NCI-H1092 (cell line): ENCODE measurements at places on chromosomes 5 and 9.
A peak's percentile ranks its signal among the peaks of the same experiment; 100 is the strongest.

GRCh38 chr5:143557061-143557818, 153.8 kb upstream of the NR3C1 start:
- peak; percentile 8 for DNase-seq

DNA sequence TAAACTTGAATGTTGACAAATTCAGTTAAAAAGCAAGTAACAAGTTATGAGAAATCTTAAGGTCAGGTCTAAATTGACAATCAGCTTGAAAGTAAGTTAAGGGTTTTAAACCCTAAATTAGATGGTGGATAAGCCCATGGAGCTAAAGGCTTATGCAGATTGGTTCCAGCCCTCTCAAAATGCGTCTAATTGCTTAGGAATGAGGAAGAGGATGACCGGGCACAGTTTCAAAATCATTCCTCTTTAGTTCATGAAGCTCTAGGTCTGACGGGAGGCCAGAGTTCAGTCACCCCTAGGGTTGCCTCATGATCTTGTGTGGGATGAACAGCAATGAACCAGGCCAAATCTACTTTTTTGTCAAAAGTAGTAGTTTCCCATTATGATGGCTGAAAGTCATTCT, 75.4 kb downstream of the SLC38A9 start:
- no peak for DNase-seq

DNA sequence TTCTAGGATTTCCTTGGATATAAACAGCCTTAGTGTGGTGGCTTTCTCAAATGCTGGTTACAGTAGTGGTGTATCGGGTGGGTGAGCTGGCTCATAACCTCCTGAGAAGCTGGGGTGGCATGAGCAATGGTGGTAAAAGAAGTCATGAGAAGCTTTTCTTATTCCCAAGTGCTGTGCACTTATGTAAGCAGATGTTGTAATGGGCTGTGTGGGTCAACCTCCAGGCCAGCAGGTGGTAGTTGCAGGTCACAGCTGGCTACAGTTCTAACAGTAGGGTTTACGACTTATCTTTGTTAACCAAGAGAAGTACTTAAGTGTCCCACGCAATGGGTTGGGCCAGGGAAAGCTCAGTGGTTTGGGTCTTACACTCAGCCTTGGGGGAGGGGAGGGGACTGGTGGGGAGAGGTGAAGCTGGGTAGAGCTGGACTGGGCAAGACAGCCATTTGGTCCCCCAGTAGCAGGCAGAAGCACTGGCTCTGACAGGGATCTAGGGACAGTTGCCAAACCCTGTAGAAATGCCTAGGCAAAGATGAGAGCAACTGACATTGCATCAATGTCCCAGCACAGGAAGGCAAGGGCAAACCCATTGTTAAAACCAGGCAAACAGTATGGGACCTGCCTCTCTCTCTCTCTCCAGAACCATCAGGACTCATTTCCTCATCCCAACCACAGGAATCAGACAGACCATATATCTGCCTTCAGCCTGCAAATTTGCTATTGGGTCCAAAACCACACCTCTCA, 76.8 kb downstream of the RNF130 start:
- no peak for DNase-seq

GRCh38 chr5:141866096-141866495, 12.1 kb downstream of the PCDH1 start:
- no peak for DNase-seq

DNA sequence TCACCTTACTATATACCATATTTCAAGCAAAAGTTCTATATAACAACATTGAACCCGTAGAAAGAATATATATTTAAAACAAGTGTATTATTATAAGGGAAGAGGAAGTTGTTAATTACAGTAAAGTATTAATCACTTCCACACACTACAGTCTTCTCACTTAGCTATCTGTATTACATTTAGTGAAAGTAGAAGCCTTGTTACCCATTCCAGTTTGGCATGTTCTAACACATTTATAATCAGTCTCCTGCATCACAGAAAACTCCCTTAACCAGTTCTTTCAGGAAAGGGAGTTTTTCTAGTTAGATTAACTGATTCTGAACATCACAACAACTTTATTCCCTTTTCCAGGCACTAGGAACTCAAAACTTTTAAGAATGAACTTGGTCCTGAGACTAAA, 6.9 kb downstream of the RAB14 start:
- no peak for DNase-seq

- no peak for DNase-seq
Measured at GRCh38 chr9:98047002-98047401, 9.5 kb upstream of the NANS start.

- peak; percentile 6 for DNase-seq
Measured at GRCh38 chr5:75510836-75511434, 494 bp downstream of the CERT1 start.

DNA sequence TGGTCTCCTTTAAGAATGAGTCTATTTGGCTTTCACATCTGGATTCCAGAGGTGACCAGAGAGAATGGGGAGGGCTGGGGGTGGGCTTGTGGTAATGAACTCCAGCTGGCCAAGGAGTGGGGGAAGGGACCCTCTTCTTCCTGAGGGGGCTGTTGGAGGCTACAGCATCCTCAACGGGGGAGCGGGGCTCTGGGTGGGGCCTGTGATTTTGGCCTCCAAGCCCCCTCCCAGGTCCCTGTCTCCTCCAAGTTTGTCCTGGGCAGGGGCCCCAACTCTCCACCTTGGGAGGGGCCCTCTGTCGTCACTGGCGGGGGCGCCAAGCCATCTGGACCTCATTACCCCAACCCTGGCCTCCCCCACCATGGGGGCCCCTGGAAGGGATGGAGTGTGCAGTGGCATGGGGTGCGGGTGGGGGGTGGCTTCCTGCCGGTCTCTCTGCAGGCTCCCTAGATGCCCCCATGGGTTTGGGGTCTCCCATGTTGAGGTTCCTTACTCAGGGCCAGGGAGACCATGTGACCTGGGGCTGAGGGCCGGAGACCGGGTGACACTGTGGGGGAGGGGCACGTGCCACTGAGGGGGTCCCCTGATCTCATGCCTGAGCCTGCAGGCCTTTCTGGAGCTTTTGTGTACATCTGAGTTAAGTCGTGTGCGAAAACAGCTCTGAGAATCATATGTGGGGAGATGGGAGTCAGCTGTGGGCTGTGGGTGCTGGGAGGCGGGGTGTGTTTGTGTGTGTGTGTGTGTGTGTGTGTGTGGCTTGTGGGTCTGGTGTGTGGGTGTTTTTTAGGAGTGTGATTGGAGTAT, 32.4 kb downstream of the GOLGA2 start:
- DNase-seq = no peak

DNA sequence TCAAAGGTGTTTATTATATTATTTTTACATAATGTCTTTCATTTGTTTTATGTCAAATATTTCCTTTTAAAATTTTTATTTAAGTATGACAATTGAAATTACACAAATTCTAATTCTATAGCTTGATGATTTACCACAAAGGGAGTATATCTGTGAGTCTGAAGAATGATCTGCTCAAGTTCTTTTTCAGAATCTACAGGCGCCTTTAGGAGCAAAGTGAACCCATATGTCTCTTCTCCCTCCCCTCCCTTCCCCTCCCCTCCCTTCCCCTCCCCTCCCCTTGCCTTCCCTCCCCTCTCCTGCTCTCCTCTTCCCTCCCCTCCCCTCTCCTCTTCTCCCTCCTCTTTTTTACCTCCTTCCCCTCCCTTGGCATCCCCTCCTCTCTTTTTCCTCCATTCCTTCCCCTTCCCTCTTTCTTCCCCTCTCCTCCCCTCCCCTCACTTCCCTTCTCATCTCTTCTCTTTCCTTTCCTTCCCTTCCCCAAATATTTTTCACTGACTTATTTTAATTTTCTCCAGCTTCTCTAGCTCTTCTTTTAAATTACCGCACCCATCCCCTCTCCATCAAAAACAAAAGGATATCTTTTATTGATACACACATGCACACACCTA, 495.3 kb upstream of the PIK3R1 start:
- DNase-seq = no peak

GRCh38 chr5:137375741-137376526, 123.2 kb downstream of the SPOCK1 start:
- peak; percentile 89 for DNase-seq

GRCh38 chr9:18002718-18003438, 424.0 kb downstream of the SH3GL2 start:
- DNase-seq = no peak

GRCh38 chr5:80917631-80918030, 42.5 kb upstream of the RASGRF2 start:
- peak; percentile 55 for DNase-seq
